Psoas muscle (tissue), 8 donors: ENCODE measurements at places on chromosomes 3 and 15.
A peak's percentile ranks its signal among the peaks of the same experiment; 100 is the strongest.

GRCh38 chr3:37887824-37888223, 26.1 kb downstream of the CTDSPL start:
- no peak for DNase-seq

GRCh38 chr3:139425745-139426400, 36.4 kb upstream of the COPB2 start:
- no peak for DNase-seq

- DNase-seq, result no peak
Measured at GRCh38 chr15:66043264-66043663, 174.0 kb downstream of the RAB11A start.

DNA sequence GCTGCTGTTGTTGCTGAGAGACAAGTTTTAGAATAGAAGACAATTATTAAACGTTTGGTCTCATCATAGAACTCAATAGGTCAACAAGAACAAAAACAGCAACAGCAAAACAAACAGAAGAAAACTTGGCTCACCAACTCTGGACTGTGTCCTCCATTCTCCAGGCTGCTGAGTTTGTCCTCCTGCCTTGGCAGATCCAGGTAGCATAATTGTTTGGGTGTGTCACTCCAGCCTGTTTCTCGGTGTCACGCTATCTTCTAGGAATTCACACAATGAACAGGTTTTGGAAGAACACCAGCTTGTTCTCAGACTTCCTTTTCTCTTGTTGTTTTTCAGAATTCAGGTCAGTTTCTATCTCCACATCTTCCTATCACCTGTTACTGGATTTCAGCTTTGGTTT, 34.7 kb downstream of the ARRDC4 start:
- no peak for DNase-seq

DNA sequence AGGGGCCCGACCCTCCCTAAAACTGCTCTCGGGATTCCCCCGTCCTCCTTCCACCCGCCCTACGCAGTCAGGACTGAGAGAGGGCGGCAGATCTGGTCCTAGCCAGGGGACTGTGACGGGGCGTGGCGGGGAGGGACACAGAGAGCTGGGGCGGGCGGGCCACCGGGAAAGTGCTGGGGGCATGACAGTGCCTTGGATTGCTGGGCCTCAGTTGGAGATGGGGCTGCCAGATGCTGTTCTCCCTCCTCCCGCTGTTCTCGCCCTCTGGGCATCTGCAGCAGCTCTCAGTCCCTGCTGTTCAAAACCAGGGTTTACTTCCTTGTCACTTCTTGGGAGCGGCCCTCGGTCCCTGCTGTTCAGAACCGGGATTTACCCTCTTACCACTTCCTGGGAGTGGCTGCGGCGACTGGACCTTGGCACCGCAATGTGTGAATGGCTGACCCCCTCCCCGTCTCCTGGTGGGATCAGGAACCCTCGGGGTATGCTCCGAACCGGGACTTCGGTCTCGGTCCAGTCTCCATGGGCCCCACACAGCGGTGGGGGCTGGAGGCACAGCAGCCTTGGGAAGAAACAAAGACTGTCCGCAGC, 1.8 kb upstream of the RPP25 start:
- DNase-seq, result peak; percentile 56
